ENCODE measurements at places on chromosomes 12 and 14.

DNA sequence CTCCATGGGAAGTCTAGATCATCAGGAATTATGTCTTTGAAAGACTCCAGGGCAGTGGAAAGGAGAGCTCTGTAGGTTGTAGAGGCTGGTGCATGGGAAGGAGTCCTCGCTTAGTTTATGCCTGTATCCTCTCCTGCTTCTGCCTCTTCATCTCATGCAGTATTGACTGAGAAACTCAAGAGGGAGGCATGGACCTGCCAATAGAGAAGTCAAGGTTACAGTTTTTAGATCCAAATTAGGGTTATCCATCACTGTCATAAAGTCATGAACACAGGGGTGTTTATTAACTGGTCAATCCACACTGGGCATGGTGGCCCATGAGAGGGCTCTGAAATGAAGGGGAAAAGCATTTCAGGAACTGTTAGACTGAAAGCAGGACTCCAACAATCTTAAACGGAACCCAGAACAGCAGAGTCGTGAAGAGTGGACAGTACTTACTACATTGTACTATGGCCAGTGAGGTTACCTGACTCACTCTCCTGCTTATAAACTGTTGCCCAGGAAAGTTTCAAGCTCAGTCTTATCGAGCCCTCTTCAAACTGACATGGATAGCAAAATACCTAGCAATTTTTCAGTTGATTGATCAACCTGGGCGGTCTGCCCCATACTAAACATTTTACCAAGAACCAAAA, 30.1 kb upstream of the DHRS7 start:
- no peak for DNase-seq

DNA sequence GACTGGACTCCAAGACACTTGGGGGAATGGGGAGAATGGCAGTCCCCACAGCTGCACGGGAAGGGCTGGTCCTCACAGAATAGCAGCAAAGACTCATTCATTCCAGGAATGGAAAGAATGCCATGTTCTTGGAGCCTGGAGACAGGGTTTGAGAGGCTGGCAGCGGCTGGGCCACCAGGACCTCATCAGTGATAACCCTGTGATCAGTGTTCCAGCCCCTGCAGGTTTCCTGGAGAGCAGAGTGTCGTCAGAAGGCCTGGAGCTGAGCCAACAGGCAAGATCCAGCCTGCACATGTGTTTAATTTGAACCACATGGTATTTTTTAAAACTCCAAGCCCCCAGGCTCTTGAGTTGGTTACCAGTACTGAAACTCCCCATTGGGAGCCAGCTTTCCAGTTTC, 11.3 kb downstream of the BDKRB1 start:
- peak; percentile 75 for DNase-seq

- DNase-seq = no peak
Observed at GRCh38 chr14:85536833-85537190, 6.9 kb downstream of the FLRT2 start.

- peak; percentile 65 for DNase-seq
Observed at GRCh38 chr12:107242189-107242588, 148.8 kb upstream of the CRY1 start.

DNA sequence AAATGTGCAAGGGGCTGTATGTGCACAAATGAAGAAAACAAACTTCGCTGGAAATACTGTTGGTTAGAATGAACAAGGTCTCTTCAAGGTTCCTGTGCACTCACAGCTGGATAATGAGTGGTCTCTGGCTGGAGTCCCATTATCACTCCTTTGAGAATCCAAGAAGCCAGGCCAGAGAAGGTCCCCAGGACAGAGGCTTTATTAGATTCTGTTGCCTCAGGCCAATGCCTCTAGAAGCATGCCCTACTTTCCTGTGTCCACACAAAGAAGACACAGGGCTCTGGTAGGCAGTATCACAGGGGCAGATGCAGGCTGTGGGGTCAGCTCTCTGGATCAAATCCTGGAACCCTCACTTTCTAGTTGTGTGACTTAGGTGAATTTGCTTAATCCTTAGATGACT, 384.7 kb downstream of the GRIN2B start:
- DNase-seq = no peak

DNA sequence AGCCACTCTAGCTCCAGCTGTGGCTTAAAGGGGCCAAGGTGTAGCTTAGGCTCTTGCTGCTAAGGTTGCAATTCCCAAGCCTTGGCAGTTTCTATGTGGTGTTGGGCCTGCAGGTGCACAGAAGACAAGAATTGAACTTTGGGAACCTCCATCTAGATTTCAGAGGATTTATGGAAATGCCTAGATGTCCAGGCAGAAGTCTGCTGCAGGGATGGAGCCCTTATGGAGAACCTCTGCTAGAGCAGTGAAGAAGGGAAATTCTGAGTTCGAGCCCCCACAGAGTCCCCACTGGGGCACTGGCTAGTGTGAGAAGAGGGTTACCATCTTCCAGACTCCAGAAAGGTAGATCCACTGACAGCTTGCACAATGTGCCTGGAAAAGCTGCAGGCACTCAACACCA, 694.7 kb downstream of the SLC16A7 start:
- DNase-seq = no peak

DNA sequence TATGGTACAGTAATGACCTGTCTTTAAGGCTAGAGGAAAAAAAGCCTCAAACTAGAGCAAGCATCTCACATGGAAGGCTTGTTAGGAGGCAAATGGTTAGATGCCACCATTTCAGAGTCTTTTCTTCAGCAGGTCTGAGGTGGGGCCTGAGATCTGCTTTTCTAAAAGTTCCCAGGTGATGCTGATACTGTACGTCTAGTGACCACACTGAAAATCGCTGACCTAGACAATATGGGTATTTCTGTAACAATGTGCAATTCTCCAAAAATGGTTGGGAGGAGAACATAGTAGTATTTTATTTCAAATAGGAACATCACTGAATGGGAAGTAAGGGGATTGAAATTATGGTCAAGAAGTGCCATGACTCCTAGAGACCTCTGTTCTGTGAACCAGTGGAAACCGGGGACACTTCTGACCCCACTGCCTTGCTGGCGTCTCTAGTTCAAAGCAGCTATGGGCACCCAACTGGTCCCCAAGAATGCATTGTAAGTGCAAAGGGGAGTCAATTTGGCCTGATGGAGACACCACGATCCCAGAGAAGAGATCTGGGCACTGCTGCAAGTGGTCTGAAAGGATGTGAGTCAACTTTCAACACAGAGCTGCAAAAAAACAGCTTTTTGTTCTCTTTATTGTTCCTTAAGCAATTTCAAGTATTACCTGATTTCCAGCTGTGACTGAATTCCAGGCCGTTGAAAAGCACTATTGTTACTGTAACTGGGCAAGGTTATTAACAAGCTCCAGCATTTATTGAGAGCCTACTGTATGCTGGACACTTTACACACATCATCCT, 54.4 kb upstream of the PLEKHG7 start:
- peak; percentile 5 for DNase-seq

DNA sequence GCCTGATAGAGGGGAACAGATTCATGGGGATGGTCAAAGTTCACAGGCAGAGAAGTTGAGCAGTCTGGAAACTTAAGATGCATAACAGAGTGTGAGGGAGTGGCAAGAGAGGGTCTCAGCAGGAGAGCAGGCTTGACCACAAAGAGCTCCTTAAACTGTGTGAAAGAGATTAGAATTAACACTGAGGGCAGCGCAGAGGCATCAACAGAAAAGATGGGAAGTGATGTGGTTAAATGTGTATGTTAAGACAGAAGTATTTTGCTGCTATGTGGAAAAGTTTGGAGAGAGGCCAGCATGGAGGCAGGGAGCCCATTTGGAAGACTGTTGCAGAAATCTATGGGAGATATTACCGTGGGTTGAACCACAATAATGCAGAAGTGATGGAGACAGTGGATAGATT, 122.7 kb upstream of the LMNTD1 start:
- DNase-seq = peak; percentile 54

GRCh38 chr12:13223941-13224340, 27.4 kb downstream of the EMP1 start:
- DNase-seq = no peak

DNA sequence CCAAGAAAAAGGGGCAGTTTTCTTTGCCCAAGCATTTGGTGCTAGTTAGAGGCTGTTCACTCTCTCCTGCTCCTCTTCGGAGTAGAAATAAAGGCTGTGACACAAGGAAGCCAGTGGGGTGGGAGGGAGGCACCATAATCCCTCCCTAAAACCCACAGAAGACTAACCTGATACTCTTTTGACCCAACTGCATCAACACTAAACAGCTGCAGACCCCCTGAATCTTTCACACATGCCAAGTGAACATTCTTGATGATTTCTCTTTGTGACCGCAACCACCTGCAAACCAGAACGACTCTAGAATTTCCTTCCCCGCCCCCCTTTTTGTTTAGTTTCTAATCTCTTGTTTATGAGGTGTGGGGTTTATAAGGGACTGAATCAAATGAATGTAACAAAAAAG, 175.8 kb upstream of the BCL2L14 start:
- DNase-seq = no peak

DNA sequence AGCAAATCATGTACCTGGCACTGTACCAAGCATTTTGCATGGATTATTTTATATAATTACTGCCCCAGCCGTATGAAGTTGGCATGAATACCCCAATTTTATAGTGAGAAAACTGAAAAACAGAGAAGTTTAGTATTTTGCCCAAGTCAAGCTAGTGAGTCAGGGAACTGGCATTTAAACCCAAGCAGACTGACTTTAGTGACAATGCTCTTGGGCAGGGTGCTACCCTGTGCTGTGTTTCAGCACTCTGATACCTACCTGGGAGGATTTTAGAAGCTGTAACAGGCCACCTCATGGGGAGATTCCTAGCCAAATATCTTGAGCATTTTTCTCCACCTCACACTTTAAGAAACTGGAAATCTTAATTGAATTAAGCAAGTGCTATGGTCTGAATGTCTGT, 98.1 kb upstream of the MAX start:
- DNase-seq = no peak

DNA sequence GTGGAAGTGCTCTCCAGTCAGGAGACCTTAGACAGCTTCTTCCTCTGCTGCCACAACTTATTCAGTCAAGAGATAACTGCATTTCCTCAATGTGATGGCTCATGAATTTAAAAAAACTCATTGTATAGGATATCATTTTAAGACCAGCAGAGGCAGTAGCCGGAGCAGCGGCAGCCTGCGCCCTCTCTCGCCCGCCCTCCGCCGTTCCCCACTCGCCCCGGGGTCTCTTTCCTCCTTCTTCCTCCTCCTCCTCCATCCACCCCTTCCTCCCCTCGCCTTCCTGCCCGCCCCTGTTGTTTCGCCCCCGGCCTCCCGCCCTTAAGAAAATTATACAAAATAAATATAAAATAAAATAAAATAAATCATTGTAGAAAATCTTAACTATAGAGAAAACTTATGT, 687.6 kb downstream of the FLRT2 start:
- DNase-seq = peak; percentile 29

GRCh38 chr12:127963933-127964332, 303.0 kb upstream of the TMEM132C start:
- no peak for DNase-seq

- peak; percentile 11 for DNase-seq
Observed at GRCh38 chr12:48183876-48184548, 568 bp downstream of the CCDC184 start.

Measured in Daoy (cell line).